CD4-positive, alpha-beta T cell treated with Interleukin-12 subunit alpha and Interleukin-12 subunit beta, for 1 hour (primary cell): ENCODE measurements at places on chromosomes 4 and X.

DNA sequence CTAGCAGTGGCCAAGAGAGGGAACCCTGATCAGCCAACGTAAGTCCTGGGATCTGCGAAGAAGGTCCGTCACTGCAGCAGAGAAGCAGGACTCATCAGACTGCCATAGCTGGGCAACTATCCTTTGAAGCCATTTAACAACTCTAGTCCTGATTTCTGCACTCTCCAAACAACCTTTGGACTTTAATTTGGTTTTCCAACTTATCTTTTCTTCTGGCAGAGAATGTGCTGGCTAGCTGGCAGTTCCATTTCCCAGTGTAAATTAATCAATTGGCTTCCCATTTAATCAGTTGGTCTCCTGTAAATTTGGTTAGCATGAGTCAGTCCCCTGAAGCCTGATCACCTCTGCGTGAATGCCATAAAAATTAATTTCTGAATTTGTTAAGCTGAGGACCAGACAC is 153.7 kb upstream of the GPR101 start:
- no peak for DNase-seq

DNA sequence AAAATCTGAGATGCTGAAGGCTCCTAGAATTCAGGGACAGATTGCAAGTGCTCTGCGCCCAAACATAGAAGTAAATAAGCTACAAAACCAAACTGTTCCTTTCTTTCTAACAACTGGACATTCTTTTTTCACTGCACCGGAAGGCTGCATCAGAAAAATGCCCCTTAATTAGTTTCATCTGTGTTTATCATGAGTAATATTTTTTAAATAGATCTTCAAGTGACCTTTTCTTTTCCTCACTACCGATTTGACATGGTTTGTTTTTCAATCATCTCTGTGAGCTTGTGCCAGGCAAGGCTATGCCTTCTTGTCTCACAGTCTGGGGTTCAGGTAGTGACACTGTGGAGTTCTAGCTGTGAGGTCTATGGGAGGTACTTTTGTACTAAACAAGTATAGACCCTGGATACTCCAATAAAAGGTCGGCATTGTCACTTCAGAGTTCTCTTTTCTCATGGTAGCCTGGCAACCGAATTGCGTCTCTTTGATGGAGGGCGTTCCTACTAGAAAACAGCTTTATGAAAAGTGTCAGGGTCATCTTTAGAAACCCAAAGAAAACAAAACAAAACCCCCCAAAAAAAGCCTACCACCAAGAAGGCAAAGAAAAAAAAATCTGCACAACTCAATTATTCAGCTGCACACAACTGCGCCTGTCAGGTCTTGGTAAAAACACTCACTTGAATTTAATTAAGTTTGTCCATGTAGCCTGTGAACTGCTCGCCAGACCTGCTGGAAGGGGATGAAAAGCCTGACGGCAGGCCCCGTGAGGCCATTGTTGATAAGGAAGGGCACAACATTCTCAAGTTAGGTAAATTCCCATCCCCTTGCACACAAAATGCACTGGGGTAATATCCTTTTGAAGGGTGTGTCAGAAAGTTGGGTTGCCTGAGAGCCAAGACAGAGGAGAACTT is 22.8 kb upstream of the ADAMTS3 start:
- no peak for DNase-seq

- no peak for DNase-seq
Measured at GRCh38 chr4:11376146-11376545, 52.5 kb downstream of the HS3ST1 start.

GRCh38 chr4:125547836-125548235 is 233.1 kb downstream of the FAT4 start:
- DNase-seq, result no peak

DNA sequence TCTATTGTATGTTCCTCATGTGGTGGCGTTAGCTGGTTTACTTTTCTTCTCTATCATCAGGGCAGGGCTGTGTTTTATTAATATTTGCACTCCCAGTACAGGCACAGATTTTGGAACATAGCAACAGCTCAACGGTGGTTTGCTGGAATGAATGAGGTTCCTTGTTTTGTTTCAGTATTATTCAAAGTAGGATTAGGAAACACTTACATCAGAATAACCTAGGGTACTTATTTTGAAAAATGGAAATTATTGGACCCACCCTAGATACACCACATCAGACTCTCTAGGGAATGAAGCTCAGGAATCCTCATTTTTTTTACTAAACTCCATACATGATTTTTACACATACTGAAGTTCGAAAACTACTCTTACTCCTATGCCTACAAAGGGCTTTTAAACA is 108.8 kb upstream of the ENPEP start:
- no peak for DNase-seq

GRCh38 chr4:21749924-21750323 is 198.6 kb downstream of the KCNIP4 start:
- no peak for DNase-seq

GRCh38 chrX:39175418-39176057 is 374.3 kb downstream of the MID1IP1 start:
- DNase-seq, result no peak

DNA sequence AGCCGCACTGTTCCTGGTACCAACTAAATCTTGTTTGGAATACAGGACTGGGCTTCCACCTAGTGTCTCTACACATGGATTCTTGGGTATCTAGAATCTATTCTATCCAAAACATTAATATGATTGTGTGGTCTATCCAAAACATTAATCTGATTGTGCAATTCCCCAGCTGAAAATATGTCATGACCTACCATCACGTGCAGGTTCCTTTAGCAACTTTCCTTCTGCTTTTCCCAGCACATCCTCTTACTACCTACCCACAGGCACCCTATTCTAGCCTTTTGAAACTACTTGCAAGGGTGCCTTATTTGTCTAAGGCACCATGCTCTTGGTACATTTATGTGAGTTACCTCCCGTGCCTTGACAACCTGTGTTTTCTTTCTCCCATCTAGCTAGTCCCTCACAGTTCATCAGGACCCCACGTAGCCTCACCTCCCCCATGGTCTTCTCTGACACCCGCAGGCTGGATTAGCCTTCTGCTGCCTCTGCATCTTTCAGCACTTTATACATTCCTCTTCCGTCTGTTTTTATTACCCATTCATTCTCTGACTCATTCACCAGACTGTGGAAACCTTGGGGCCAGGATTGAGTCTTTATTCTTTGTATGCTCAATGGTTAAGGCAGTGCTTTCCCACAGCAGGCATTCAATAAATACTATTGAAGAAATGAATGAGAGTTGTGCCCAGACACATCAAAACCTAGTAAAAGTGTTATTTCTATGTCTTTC is 88.8 kb upstream of the FAM9B start:
- DNase-seq, result no peak

GRCh38 chr4:80540349-80540748 is 204.8 kb downstream of the CFAP299 start:
- DNase-seq, result no peak

- DNase-seq, result no peak
Measured at GRCh38 chr4:99148550-99148949, 4.5 kb upstream of the ADH4 start.

GRCh38 chr4:55673424-55673823 is 37.3 kb upstream of the NMU start:
- DNase-seq, result no peak

DNA sequence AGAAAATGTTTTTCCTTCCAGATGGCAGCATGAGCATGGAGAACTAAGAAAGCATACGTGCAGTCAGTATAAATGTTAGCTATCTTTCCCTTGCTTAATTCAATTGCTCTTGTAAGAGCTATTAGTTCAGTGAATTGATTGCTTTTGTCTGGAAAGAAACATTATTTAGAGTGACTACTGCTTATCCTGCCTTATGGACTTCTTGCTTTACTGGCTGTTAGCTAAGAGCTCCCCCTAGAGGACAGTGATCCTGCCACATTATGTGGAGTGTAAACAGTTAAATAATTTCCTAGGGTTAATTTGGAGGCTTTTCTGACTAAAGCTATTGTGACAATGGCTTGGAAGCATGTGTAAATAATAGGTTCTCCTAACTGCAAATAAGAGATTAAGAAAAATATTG is 1402.4 kb downstream of the FAM133A start:
- DNase-seq, result no peak

DNA sequence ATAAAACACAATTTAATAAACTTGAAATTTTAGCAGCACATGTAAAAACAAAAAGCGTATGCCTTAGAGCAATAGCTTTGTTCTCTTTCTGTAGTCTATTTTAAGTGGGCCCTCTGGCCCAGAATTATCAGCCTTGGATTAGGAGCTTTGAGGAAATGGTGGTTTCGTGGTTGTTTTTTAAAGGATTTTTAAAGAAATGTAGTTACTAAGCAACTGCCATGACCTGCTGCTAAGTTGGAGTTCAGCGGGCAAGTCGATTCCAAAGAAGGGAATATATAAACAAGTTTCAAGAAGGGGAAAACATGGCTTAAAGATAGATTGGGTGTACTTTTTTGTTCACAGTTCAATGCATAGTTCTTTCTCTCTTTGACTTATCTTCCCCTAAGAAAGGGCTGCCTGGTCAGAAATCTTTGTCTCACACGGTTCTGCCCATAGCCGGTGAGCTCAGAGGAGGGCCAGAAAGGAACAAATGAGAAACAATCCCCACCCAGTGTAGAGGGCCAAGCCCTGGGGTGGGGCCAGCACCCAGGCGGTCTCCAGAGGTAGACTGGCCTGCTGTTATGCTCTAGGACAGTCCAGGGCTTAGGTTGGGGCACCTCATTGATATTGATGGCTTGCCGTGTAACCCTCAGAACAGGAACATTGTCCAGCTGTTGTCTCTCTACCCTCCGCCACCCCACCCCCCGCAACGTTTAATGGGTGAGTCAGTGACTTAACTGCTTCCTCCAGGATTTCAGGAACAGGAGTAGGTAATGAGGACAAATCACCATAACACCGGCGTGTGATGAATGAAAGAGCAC is 32.5 kb downstream of the DLG3 start:
- no peak for DNase-seq

- DNase-seq, result no peak
Measured at GRCh38 chrX:38919853-38920528, 118.7 kb downstream of the MID1IP1 start.

DNA sequence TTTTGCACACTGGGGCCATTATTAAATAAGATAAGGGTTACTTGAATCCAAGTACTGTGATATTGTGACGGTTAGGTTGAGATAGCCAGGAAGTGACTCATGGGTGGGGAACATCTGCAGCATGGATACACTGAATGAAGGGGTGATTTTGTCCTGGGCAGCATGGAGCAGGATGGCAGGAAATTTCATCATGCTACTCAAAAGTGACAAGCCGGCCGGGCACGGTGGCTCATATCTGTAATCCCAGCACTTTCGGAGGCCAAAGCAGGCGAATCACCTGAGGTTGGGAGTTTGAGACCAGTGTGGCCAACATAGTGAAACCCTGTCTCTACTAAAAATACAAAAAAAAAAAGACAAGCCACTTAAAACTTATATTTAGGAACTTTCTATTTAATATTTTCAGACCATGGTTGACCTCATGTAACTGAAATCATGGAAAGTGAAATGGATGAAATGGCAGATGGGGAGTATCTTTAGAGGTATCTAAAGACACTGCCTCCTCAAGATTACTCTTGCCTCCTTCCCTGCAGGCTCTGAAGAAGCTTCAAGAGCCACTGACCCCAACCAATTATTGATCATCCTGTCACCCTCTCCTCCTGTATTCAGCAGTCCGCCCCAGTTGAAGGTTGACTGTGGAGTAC is 3.9 kb upstream of the TRIM60 start:
- DNase-seq, result no peak

- no peak for DNase-seq
Measured at GRCh38 chrX:9160698-9161329, 126.9 kb upstream of the FAM9B start.

GRCh38 chr4:17132226-17132625 is 233.8 kb upstream of the LDB2 start:
- DNase-seq, result no peak

- peak; percentile 17 for DNase-seq
Measured at GRCh38 chr4:84529169-84529751, 30.2 kb upstream of the NKX6-1 start.

GRCh38 chrX:47540754-47541538 is 20.1 kb upstream of the ARAF start:
- DNase-seq, result no peak

DNA sequence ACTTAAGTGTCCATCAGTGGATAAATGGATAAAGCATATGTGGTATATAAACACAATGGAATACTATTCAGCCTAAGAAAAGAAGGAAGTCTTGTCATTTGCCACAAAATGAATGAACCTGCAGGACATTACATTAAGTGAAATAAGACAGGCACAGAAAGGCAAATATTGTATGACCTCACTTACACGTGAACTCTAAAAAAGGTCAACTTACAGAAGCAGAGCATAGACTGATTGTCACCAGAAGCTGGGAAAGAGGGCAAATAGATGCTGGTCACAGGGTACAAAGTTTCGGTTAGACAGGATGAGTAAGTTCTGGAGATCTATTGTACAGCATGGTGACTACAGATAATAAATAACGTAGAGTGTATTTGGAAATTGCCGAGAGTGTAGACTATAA is 247.7 kb downstream of the RAB28 start:
- no peak for DNase-seq

DNA sequence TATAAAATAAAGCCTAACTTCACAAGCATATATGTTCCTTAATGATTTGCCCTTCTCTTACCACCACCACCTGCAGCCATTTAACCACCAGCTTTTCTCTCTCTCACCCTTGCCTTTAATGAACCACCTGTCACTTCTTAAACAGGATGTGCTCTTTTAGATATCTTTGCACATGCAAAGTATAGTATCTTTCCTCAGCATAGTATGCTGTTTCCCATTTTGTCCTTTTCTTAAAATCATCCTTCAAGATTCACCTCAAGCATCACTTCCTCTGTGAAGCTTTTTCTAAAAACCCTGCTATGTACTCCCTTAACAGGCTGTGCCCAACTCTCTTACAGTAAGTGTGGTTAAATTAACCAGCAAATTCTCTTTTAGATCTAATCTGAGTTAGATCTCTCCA is 8.2 kb upstream of the CNOT6L start:
- peak; percentile 48 for DNase-seq

DNA sequence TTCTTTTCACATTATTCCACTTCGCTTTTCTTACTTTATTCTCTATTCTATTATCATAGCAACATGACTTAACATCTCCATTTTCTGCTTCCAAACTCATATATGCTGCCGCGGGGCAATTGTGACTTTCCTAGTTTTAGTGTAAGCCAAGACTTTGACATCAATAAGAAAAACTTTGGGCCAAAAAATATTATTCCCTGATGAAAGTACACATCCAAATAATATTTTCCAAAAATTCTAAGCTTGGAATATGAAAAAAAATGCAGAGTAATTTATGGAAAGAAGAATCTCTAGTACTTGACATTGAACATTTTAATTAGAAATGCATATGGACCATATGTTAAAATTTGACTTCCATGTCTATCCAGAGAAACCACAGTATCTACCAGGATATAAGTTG is 995.1 kb upstream of the INTU start:
- no peak for DNase-seq

DNA sequence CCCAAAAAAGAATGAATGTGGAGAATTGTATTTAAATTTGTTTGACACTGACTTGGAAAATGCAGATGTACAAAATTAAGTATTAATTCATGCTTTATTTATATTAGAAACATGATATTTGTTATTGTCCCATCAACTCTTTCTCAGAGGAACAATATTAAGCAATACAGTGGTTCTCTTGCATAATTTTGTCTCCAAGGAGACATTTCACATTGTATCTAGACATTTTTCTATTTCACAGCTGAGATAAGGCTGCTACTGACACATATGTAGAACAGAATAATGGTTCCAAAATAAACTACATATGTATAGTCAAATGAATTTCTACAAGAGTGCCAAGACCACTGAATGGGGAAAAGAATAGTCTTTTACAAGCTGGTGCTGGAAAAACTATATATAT is 427.9 kb upstream of the SPANXN1 start:
- no peak for DNase-seq
